ENCODE measurements at places on chromosomes 5 and 9.

- DNase-seq = no peak
Measured at GRCh38 chr5:139646111-139646510, 2.0 kb upstream of the CXXC5 start.

DNA sequence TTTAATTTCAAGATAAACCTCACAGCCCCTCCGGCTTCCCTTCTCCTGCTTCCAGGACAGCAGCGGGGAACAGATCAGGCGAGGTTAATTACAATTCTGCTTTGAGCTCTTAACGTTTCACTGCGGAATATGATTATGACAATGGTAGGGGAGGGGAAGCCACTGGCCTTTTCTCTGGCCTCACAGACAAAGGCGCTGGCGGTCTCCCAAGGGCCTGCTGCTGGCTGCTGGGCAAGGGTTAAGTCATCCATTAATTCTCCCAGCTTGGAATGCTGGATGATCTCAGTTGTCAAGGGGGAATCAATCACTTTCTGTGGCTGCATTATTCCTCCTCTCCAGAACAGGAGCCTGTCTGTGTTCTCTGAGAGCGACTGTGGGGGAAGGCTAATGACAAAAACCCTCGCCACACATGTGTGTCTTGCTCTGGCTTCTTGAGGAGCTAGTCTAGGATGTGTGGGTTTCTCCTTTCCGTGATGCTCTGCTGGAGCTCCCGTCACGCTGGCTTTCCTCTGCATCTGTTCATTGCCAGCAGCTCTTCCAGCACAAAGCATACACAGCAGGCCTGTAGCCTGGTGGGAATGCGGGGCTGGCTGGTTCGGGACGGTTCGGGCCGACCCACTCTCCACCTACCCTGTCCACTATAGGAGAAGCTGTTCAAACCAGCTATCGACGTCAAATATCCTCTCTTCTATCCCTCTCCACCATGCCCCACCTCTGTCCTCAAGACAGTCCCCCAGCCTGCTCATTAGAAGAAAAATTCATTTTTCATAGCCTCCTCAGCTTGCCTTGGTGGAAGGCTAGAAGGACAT, 82.8 kb downstream of the DCP2 start:
- DNase-seq = no peak

- DNase-seq = no peak
Measured at GRCh38 chr9:83425240-83425639, 113.0 kb downstream of the FRMD3 start.

GRCh38 chr5:178672630-178673029, 45.8 kb upstream of the CLK4 start:
- DNase-seq = no peak

DNA sequence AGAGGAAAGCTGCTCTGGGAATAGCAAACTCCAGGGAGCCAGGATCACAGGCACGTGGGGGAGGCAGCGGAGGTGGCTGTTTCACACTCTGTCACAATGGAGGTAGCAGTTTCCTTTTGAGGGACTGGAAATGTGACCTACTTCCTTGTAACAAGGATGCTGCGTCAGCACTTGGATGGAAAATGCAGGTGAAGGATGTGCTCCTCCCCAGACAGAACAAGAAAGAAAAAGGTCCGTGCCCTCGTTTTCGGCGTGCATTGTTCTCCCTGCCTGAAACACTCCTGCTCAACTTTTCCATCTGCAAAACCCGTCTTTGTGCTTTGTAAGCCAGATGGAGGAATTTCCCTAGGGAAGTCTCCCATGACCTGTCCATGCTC, 55.1 kb upstream of the SH3PXD2B start:
- no peak for DNase-seq

DNA sequence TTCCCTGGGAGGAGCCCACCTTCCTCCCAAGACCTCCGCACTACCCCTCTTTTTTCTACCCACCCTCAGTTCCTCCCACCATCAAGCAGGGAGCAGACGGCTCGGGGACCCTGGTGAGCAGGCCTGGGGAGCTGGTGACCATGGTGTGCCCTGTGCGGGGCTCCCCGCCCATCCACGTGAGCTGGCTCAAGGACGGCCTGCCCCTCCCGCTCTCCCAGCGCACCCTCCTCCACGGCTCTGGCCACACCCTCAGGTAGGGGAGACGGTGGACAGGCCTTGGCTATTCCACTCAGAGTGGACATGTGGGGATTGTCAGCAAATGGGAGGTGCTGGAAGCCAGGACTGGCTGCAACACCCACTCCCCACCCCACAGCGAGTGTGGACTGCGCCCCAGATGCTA, 52.9 kb upstream of the ASS1 start:
- no peak for DNase-seq

DNA sequence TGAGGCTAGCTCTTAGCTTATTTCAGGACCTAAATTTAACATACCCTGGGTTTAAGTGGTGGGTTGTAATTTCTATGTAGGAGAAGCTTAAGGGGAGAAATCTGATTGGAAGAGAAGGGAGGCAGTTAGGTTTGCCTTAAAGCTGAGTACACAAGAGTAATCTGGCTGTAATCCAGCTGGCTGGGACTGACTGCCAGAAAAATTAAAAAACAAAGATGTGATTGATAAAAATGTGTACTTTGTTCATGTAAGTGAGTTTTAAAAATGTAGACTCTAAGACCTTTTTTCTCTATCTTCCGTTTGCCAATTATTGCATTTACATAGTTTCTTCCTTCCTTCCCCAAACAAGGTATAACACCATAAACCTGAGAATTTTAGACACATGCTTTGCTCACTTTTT, 17.5 kb upstream of the MSMP start:
- DNase-seq = no peak

Data from central memory CD4-positive, alpha-beta T cell (primary cell).